ENCODE measurements at places on chromosomes 7 and 10.

GRCh38 chr10:11237571-11237970 lies 219.9 kb downstream of the CELF2 start:
- no peak for DNase-seq

- DNase-seq = no peak
Measured at GRCh38 chr7:18700147-18700546, 204.6 kb downstream of the HDAC9 start.

- no peak for DNase-seq
Measured at GRCh38 chr7:140080919-140081318, 18.2 kb upstream of the PARP12 start.

GRCh38 chr7:73395538-73396503 lies 37.8 kb upstream of the FZD9 start:
- DNase-seq = no peak

DNA sequence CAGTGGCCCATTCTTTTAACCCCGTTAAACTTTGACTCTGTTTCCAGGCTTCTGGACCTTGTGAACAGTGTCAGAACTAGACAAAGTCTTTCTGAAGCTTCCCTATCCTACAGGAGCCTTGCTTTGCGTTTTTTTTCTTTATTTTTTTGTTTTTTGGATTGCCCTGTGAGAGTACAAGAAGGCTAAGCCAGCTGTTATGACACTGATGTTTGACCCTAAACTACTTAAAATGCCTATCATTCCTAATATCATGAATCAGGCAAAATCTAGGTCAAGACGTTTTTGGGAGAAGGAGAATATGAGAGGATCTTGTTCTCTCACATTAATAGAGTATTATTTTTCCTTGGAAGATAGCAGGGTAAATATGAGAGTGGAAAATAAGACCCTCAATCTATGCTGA lies 79.8 kb downstream of the EPDR1 start:
- no peak for DNase-seq

DNA sequence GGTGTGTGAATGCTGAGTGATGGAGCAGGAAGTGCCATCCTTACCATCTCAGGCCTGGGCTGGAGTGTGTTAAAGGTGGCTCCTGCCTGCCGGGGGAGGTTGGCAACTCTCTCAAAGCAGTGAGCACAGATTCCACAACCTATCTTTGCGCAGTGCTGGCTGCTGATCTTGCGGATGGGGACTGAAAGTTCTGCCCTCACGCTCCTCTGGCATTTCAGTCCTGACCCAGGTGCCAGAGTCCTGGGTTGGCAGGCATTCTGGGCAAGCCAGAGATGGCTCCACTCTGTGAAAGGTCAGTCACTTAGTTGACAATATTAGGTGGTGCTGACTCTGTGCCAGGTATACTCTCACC lies 315.5 kb downstream of the RPS24 start:
- peak; percentile 32 for DNase-seq

DNA sequence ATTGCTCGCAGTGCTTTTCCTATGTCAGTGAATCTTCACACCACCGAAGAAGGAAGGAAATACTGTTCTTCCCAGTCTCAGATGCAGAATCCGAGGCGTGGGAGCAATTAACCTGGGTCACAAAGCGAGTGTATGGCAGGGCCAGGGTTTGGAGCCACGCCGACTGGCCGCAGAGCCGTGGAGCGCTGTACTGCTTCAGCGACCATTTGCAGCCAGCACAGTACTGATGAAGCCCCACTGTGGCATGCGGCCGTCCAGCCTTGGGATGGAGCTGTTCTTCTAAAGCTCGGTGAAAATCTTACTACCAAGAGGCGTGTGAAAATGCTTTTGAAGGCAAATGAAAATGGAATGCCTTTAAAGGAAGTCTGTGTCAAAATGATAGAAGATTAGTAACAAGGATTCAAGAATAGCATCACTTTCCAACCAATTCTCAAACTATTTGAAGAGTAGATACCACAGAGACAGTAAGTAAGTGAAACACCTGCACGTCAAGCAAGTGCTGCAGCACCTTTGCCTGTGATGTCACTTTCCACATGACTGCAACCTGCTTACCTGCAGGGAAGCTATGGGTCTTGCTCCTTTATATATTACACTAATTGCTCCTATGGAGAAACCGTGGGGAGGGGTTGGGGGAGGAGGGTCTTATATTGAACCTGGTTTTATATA lies 4.9 kb downstream of the PPP2R2D start:
- no peak for DNase-seq

DNA sequence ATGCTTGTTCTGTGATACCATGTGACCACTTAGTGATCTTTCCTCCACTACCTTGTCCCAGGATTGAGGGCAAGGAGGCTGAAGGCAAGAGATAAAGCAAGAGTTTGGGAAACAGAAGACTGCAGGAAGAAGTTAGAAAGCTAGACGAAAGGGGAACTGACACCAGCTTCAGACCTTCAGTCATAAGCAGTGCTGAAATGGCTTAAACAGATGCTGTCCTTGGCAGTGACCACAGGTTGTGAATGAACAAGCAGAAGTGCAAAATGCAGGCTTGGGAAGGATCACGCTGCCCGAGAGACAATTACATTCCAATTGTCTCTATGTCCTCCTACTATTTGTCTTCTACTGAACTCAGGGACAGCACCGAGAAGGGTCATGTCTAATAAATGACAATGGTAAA lies 704.9 kb upstream of the AUTS2 start:
- DNase-seq = no peak

GRCh38 chr10:53239873-53240272 lies 467.3 kb upstream of the MBL2 start:
- DNase-seq = no peak

DNA sequence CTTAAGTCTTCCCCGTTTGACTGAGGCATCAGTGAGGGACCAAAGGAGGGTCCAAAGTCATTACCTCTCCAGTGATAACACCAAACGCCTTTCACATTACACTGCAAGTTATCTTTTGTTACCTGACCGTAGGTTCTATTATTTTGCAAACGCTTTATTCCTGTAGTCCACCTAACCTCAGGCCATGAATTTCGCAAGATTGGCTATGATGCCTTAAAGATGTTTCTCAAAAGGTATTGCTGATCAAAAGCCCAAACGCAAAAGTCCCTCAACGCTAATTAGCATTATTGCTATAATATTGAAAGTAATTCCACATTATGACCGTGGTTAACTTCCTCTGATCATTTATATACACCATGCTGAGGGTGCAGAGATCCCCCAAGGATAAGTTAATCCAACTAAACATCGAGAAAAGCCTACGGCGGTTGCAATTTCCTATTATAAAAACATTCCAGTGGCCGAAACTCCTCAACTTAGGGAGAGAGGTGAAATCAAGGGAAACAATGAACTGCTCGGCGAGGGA lies 649 bp downstream of the DNA2 start:
- no peak for DNase-seq

- DNase-seq = no peak
Measured at GRCh38 chr10:114334301-114334700, 70.0 kb downstream of the AFAP1L2 start.

DNA sequence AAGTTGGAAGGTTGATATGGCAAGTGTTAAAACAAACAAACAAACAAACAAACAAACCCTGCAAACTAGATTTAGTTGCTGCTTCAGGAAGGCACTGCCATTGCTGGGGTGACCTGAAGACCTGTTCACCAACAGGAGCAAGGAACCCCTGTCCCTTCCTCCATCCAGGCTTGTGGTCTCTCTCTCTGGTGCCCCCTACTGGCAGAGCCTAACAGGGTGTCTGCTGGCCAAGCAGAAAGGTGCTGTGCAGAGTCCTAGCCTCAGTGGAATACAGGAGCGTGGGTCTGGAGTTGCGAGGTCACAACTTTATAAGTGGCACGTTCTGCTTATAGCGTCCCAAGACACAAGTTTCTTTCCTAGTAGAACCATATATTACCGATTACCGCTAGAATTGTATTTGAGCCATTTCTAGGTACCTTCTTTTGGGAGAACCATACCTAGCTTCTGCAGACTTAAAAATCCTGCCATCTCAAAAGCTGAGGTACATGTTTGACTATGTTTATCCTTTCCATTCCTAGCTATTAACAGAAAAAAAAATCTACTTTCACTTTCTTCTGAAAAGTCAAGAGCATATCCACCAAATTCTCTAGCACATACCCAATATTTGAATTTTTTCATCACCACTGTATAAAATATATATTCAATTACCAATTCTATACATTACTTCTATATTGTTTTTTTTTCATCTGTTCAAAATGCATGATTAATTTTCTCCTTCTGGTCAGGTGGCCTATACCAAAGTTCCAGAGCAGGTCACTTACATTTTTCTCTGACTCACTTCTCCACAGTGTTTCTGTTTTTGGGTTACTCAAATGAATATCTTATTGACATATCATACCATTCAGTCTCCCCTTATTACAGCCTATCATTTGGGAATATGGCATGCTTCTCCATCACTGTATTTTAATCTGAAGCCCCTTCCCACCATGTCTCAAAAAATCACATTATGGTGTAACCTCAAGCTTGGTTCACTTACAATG lies 29.1 kb upstream of the CALD1 start:
- no peak for DNase-seq

- no peak for DNase-seq
Measured at GRCh38 chr10:127996586-127996985, 89.7 kb downstream of the PTPRE start.

DNA sequence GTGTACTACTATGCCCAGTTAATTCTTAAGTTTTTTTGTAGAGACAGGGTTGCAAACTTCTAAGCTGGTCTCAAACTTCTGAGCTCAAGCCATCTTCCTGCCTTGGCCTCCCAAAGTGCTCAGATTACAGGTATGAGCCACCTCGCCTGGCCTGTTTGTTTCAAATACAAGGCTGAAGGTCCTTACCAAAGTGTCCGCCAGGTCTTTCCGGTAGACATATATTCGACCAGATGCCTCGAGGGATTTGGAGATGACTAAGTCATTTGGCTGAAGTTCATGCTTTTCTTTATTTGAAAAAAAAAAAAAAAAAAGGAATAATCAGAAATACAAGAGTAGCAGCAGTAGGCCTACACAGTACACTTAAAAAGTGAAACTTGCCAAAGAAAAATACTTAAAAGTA lies 204.5 kb upstream of the CDCA7L start:
- DNase-seq = no peak

DNA sequence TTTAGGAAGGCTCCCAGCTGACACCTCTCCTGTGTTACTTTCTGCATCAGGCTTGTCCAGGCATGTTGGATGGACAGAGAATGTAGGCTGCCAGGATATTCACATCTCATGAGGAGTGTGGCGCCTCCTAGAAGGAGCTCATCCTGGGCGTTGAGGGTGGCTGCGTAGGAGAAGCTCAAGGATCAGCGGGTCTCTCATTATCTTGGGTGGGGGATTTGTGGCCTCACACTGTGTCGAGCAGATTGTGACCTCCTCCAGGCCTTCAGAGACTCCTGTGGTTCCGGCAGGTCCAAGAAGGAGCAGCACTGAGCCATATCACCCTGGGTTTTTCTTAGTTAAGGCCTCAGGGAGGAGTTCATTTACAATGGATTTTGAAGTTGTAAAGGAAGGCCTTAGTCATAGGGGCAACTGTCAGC lies 8.7 kb upstream of the COBL start:
- DNase-seq = no peak

- DNase-seq = no peak
Measured at GRCh38 chr10:74121368-74121767, 29.3 kb downstream of the AP3M1 start.

DNA sequence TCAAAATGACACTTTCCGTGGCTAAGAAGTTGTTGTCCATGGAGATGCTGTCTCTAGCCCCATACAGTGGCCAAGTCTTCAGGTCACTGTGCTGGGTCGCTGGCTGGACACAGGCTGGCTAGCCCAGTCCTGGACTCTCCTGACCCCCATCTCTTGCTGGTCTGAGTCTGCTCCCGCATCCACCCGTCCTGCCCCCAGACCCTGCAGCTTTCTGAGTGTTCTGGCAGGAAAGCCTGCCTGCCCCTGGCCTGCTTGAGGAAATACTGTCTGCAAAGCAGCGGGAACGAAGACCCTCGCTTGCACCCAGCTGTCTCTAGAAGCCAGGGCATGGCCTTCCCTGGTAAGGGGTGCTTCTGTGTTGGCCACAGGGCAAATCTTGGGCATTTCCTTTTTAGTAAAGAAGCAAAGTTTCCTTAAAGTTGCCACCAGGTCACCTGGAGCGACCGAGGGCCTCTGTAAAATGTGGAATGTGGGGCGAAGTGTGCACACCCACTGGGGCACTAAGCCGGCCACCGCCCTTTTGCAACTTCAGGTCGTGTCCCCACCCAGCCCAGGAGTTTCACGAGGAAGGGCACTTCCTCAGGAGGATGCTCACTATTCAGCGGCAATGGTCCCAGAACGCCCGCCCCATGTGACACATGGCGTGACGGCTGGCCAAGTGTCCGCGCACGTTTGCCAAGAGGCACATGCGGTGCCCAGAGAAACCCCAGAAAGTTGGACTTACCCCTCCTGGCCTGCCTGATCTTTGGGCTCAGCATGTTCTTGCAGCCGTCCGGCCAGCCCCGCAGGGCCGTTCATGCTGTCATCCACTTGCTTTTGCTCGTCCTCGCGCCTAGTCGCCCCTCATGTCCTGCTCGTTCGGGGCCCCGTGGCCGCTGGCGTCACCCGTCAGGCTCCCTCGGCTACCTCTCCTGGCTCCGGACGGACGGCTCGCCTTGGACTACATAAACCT lies 558 bp downstream of the ARHGAP22 start:
- no peak for DNase-seq
